Stimulated activated CD8-positive, alpha-beta memory T cell treated with anti-CD3 and anti-CD28 coated beads, Interleukin-4, amount 100 ng/mL, for 48 hours (primary cell): ENCODE measurements at places on chromosomes 13 and 19.

- peak; percentile 79 for DNase-seq
Observed at GRCh38 chr19:42529248-42529764, 1.0 kb upstream of the CEACAM1 start.

DNA sequence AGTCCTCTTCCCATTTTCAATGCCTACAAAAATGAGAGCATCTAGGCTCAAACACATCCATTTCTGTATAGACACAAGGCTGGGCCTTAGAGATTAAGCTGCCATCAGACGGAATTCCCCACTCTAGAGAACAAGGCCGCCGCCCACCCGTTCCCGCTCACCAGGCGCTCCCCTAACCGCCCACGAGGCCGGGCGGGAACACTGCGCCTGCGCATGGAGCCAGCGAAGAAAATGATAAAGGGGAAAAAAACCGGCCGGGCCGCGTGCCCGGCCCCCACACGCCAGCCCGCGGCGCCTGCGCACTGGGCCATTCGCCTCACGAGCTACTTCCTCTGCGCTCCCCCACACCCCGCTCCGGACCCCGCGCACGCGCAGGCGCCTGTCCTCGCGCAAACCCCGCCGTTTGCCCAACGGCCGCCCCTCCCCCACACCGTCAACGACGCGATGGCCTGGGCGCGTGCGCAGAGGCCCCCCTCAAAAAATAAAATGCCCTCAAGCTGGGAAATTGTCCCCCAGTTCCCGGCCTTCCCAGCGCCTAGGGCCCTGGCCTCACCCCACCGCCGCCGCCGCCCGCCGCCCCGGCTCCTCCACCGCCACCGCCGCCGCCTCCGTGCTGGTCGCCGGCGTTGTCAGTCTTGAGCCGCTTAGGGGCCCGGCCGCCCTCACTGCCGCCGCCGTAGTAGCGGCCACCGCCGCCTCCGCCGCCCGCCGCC lies 483 bp downstream of the HNRNPL start:
- DNase-seq, result peak; percentile 99

DNA sequence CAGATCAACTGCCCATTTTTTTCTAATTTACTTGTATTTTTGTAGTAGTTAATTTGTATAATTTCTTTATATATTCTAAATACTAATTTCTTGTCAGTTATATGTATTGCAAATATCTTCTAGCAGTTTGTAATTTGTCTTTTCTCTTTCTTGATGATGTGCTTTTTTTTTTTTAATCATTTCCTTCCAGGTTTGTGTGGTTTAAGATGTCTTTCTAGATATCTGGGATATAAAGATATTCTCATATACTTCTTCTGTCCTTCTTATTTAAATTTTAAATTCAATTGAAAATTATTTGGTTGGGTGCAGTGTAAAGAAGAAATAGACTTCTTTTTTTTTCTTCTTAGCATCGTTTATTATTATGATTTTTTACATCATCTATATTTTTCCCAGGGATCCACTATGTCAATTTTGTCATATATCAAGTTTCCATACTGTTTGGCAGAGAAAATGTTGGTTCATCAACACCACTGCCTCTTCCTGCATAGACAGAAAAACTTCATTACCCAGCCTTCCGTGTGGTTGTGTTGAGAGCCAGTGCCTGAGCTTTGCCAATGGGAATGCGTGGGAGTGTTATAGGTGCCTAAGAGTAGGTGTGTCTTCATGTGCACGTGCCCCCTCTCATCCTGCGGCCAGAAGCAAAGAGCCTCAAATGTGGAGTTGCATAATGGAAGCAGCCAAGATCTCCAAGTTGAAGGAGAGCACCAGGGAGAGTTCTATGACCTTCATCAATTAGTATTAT lies 15.8 kb downstream of the CPB2 start:
- no peak for DNase-seq

GRCh38 chr13:56861476-56861875 lies 279.2 kb upstream of the PRR20A start:
- no peak for DNase-seq

- no peak for DNase-seq
Observed at GRCh38 chr13:95756072-95756471, 79.1 kb downstream of the DNAJC3 start.

GRCh38 chr19:13762635-13763235 lies 1.6 kb upstream of the MRI1 start:
- no peak for DNase-seq

DNA sequence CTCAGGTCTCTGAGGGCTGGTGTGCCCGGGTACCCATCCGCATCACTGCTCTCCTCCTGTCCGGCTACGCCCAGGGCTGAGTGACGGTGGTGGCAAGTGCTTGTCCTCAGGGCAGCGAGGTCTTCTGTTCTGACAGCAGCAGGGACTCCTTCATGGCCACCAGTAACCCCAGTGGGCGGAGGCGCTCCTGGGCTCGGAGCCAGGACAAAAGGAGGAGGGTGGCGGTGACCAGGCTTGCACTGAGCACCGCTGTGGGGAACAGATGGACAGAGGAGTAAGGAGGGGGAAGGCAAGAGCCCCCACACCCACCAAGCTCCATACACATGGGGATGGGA lies 5.8 kb downstream of the CD320 start:
- DNase-seq, result no peak

DNA sequence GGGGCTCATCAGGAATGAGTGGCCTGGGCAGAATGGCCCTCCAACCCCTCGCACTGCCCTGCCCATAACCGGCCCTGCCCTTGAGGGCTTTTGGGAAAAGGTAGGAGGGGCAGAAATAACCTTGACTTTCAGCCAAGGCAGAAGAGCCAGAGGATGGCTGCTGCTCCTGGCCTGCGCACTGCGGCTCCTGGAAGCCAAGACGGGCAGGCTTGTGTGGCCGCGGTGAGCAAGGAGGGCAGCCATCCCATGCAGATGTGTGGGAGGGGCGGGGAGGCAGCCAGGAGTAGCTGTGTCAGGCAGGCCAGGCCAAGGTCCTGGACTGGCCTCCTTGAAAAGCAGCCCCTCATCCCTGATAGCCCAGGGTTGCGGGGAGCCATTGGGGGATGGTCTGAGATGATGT lies 57.6 kb upstream of the URI1 start:
- DNase-seq, result no peak

- DNase-seq, result peak; percentile 82
Observed at GRCh38 chr19:17873786-17874757, 2.3 kb downstream of the SLC5A5 start.

DNA sequence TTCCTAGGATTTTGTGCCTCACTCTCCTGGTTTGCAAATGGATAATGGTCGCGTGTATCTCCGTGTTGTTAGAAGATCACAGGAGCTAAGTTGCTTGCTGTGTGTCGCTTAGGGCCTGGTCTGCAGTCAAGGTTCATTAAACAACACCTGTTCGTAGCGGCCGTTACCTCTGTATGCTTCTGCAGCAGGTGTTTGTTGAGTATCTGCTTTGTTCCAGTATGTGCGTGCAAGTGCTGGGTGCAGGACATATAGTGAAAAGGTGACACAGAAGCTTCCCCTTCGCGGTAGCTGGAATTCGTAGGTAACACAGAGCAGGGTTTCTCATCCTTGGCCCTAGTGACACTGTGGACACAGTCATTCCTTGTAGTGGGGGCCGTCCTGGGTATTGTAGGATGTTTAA lies 5.4 kb downstream of the MED25 start:
- DNase-seq, result no peak

DNA sequence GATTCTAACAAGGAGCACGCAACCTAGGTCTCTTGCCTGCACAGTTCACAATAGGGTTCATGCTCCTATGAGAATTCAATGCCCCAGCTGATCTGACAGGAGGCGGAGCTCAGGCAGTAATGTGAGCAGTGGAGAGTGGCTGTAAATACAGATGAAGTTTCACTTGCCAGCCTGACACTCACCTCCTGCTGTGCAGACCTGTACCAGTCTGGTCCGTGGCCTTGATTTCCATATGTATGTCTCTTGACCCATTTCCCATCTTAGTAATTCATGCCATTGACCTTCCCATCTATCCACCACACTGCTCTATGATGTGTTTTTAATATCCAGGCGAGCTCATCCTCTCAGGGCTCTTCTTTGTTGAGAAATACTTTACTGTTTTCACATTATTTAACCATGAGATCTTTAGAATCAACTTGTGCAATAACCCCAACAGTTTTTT lies 95.2 kb downstream of the LRCH1 start:
- DNase-seq, result no peak

DNA sequence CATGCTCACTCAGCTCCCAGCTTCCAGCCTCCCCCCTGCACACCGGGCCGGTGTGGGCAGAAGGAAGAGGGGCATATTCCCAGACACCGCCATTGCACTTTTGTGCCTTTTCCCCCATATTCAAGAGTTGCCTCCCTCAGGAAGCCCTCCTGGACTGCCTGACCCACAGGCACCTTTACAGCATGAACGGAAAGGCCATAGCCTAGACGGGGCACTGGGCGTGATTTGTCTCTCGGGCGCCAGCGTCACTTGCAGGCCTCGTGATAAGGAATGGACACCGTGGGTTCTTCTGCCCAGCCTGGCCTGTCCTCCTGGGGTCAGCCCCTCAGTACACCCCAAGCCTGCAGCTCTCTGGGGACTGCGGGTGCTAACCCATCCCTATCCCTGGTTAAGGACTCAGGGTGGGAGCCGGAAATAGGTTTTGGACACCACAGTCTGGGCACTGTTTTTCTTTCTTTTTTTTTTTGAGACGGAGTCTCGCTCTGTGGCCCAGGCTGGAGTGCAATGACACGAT lies 933 bp upstream of the UQCR11 start:
- DNase-seq, result no peak

GRCh38 chr19:38062959-38063761 lies 156.2 kb downstream of the SIPA1L3 start:
- no peak for DNase-seq

DNA sequence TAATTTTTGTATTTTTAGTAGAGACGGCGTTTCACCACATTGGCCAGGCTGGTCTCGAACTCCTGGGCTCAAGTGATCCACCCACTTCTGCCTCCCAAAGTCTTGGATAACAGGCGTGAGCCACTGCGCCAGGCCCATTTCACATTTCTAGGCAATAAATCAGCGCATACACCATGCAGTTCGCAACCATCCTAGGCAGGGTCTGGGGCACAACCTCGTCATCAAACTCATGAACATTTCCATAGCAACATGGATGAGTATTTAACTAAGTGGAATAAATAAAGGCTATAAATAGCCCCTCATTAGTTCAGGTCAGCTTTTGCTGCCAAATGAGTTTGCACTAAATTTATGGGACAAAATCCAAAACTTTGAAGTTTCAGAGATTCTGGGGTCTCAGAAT lies 8.2 kb downstream of the MEIS3 start:
- DNase-seq, result no peak

GRCh38 chr13:68806125-68806524 lies 1301.5 kb upstream of the ATXN8OS start:
- DNase-seq, result no peak

GRCh38 chr13:50671497-50671850 lies 172.0 kb downstream of the DLEU7 start:
- no peak for DNase-seq

GRCh38 chr19:2394442-2395292 lies 32.7 kb downstream of the TIMM13 start:
- no peak for DNase-seq

DNA sequence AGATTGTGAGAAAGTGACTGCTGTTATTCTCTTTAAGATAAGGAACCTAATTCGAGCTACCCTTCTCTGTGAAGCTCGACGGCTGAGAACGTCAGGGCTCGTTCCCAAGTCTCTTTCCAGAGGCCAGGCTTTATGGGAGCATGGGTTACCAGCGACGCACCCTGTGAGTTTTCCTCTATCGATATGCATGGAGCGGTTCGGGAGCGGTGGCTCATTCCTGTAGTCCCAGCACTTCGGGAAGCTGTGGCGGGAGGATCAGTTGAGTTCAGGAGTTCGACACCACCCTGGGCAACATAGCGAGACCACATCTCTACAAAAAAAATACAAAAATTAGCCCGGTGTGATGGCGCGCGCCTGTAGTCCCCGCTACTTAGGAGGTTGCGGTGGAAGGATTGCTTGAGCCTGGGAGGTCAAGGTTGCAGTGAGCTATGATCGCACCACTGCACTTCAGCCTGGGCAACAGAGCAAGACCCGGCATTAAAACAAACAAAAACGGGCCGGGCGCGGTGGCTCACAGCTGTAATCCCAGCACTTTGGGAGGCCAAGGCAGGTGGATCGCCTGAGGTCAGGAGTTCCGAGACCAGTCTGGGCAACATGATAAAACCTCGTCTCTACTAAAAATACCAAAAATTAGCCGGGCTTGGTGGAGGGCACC lies 681 bp upstream of the ZNF606 start:
- no peak for DNase-seq

DNA sequence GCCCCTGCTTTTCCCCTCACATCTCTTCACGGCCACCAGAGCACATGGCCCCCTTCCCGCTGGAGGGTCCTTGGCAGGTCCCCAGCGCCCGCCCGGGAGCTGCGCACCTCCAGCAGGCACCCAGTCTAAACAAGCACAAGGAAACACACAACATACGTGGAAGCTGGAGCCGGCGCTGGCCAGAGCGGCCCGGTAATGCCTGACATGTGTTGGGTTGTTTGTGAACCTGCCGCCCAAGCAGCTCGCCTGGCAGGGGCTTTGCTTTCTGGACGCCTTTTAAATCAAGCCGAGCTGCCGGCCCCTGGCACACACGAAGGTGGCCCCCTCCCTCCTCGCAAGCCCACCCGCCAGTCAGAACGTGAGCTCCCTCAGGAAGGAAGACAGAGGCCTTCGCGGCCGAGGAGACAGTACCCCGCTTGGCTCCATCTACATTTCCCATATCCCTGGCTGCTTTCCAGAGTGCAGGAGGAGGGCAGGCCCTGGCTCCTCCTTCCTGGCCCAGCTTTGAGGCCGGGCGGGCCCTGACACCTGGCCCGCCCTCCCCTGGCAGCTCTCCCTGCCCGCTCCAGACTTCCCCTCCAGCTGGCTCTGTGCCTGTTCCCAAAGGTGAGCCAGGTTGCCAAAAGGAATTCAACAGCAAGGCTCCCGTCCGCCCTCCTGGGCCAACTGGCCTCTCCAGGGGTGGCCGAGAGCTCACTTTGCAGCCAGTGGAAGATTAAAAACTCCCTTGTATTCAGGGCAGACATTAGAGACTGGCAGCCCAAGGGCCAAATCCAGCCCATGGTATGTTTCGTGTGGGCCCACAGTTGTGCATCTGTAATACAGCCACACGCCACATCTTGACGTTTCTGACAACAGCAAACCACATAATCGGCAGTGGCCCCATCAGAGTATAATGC lies 28.7 kb downstream of the COMP start:
- no peak for DNase-seq

DNA sequence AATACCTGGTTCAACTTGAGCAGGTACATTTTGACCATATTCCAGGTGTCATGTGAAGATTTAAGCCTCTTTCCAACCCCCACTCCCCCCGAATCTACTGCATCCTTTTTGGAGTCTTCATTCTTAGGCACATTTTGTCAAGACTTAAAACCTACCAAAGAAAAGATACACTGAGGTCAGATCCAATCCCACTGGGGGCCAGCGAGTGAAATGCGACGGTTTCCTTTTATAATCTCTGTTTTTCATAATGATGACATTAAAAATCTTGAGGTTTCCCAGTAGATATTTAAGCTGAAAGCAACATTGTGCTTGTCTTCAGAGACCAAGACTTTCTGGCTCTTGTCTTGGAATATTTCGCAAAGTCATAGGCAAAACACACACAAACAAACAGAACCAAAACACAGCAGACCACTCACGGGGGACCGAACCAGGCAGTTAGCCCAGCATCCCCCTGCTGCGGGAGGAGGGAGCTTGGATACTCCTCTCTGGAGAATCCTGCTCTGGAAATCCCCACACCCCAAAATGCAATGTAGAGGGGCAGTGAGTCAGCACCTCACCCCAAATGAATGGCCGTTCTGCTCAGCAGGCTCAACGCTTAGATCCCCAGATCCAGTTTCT lies 506 bp upstream of the GAS6 start:
- no peak for DNase-seq
